Common myeloid progenitor, CD34-positive (primary cell): ENCODE measurements at places on chromosomes 7 and 10.

- H3K4me3 ChIP-seq = no peak overlapping the region
- no peak overlapping the region for H3K27ac ChIP-seq
- H3K36me3 ChIP-seq = no peaks in the 10 kb centered on the region
Measured at GRCh38 chr10:45552476-45552875, 120.1 kb downstream of the ZFAND4 start.

GRCh38 chr7:6532516-6532915 is 18.7 kb downstream of the GRID2IP start:
- H3K4me1 ChIP-seq = peaks cover 48% of the 10 kb centered on the region
- H3K27ac ChIP-seq = no peak overlapping the region
- H3K36me3 ChIP-seq = no peaks in the 10 kb centered on the region
- DNase-seq = no peak

- no peaks in the 10 kb centered on the region for H3K4me1 ChIP-seq
- peaks cover 5% of the 10 kb centered on the region for H3K27me3 ChIP-seq
- peaks cover 3% of the 10 kb centered on the region for H3K36me3 ChIP-seq
Measured at GRCh38 chr10:84156768-84157167, 16.8 kb upstream of the GPR15LG start.

DNA sequence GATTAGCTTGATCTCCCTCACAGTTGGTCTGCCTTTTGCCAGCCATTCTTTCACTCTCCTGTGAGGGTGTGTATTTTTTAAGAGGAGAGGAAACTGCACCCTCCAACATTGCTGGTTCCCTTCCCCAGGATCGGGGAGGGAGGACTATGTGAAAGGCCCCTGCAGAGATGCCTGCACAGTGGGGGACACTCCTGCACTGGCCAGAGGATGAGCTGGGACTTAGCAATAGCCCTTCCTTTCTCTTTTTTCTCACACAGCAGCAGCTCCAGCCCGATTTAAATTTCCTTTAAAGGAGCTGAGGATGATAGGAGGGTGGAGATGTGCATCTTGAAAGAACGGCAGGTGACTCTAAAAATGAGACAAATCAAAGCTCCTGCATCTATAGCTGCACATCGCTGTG is 18.7 kb downstream of the SORCS3 start:
- no peak for DNase-seq
- H3K36me3 ChIP-seq = no peaks in the 10 kb centered on the region
- peaks cover 5% of the 10 kb centered on the region for H3K27me3 ChIP-seq
- no peak overlapping the region for H3K4me3 ChIP-seq
- H3K27ac ChIP-seq = no peak overlapping the region

DNA sequence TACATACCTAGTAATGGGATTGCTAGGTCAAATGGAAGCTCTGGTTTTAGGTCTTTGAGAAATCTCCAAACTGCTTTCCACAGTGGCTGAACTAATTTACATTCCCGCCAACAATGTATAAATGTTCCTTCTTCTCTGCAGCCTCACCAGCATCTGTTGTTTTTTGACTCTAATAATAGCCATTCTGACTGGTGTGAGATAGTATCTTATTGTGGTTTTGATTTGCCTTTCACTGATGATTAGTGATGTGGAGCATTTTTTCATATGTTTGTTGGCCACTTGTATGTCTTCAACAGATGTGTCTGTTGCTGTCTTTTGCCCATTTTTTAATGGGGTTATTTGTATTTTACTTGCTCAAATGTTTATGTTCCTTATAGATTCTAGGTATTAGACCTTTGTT is 675.5 kb downstream of the SUGCT start:
- no peak for DNase-seq
- H3K27me3 ChIP-seq = no peaks in the 10 kb centered on the region
- H3K27ac ChIP-seq = no peak overlapping the region
- no peaks in the 10 kb centered on the region for H3K36me3 ChIP-seq

DNA sequence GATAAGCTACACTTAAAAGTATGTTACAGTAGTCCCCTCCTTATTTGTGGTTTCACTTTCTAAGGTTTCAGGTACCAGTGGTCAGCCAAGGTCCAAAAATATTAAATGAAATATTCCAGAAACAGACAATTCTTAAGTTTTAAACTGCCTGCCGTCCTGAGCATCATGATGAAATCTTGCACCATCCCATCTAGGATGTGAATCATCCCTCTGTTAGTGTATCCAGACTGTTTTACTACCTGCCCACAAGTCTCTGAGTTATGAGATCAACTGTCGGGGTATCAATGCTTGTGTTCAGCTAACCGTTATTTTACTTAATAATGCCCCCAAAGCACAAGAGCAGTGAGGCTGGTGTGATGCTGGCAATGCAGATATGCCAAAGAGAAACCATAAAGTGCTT is 11.4 kb downstream of the KDM7A start:
- no peak overlapping the region for H3K4me3 ChIP-seq
- DNase-seq = peak; percentile 23
- H3K27me3 ChIP-seq = no peaks in the 10 kb centered on the region
- H3K36me3 ChIP-seq = no peaks in the 10 kb centered on the region

- no peak overlapping the region for H3K27ac ChIP-seq
- H3K4me3 ChIP-seq = no peak overlapping the region
- no peak for DNase-seq
- H3K4me1 ChIP-seq = peaks cover 12% of the 10 kb centered on the region
- no peaks in the 10 kb centered on the region for H3K27me3 ChIP-seq
Measured at GRCh38 chr7:41592794-41593193, 110.1 kb downstream of the INHBA start.

DNA sequence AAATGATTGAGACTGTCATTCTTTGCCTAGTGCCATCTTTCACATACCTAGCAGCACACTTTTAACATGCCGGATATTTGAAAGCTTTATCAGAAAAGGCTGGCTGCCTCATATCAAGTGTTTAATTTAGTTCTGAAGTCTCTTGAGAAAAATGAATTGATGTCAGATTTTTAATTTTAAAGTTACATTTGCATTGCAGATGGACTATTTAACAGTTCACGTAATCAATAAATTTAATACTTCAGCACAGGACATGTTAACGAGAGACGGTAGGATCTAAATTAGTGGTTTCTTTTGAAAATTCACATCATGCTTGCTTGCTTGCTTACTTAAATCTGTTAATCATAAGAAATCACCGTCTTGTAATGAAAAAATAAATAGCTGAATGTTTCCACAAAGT is 51.6 kb downstream of the COL1A2 start:
- H3K4me3 ChIP-seq = no peak overlapping the region
- H3K27me3 ChIP-seq = no peaks in the 10 kb centered on the region
- no peak for DNase-seq
- H3K36me3 ChIP-seq = no peaks in the 10 kb centered on the region

- H3K36me3 ChIP-seq = no peaks in the 10 kb centered on the region
- no peaks in the 10 kb centered on the region for H3K27me3 ChIP-seq
- H3K4me1 ChIP-seq = no peaks in the 10 kb centered on the region
- DNase-seq = no peak
- H3K27ac ChIP-seq = no peak overlapping the region
Measured at GRCh38 chr7:33558549-33559323, 346.6 kb upstream of the BMPER start.

GRCh38 chr10:114021154-114021553 is 22.5 kb upstream of the ADRB1 start:
- H3K27ac ChIP-seq = no peak overlapping the region
- DNase-seq = no peak
- peaks cover 21% of the 10 kb centered on the region for H3K4me1 ChIP-seq
- H3K4me3 ChIP-seq = no peak overlapping the region
- no peaks in the 10 kb centered on the region for H3K27me3 ChIP-seq

DNA sequence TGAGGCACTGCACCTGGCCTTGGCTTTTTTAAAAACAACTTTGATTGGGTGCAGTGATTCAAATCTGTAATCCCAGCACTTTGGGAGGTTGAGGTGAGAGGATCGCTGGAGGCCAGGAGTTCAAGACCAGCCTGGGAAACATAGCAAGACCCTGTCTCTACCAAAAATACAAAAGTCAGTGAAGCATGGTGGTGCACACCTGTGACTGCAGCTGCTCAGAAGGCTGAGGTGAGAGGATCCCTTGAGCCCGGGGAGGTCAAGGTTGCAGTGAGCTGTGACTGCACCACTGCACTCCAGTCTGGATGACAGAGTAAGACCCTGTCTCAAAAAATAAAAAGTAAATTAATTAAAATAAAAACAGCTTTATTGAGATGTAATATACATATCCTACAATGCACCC is 84.9 kb downstream of the NPTX2 start:
- no peaks in the 10 kb centered on the region for H3K4me1 ChIP-seq
- H3K27ac ChIP-seq = no peak overlapping the region
- no peaks in the 10 kb centered on the region for H3K36me3 ChIP-seq

- H3K27me3 ChIP-seq = no peaks in the 10 kb centered on the region
- peak overlapping the region; percentile 46 for H3K27ac ChIP-seq
Measured at GRCh38 chr7:37259319-37259821, 189.3 kb downstream of the ELMO1 start.

DNA sequence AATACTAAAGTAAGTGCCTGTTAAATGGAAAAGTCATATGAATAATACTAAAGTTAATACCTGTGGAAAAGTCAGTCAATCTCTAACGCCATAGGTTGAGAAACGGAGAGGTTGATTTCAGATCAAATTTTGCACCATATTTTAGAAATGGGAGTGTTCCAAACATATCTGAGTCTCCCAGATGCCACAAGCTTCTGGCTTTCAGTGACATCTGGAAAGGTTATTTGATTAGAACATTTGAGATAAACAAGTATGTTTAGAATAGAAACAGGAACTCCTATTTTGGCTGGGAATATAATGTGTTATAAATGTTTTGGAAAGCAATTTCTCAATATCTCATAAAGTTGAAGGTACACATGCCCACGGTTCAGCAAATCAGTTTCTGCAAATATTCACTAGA is 5.8 kb downstream of the MACC1 start:
- H3K36me3 ChIP-seq = no peaks in the 10 kb centered on the region
- H3K4me3 ChIP-seq = no peak overlapping the region
- peaks cover 24% of the 10 kb centered on the region for H3K4me1 ChIP-seq
- no peak overlapping the region for H3K27ac ChIP-seq
- no peak for DNase-seq
